ENCODE measurements at places on chromosomes 6 and 20.

- no peak for DNase-seq
Measured at GRCh38 chr20:49385465-49385864, 97.0 kb downstream of the KCNB1 start.

DNA sequence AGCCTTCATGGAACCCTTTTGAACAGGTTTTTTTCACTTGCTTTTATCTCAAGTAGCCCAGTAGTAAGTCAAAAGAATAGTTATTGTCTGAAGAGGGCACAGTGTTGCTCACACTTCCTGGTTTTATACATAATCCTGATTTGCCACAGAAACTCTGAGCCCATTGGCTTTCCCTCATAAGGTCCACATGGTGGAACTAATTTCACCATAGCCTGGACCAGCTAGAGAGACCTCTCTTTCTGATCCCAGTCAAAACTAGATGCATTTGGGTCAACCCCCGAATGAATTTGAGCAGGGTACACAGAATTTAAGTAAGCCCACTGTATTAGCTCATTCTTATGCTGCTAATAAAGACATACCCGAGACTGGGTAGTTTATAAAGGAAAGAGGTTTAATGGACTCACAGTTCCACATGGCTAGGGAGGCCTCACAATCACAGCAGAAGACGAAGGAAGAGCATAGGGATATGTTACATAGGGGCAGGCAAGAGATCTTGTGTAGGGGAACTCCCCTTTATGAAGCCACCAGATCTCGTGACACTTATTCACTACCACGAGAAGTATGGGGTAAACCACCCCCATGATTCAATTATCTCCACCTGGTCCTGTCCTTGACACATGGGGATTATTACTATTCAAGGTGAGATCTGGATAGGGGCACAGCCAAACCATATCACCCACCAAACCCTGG, 6.2 kb downstream of the RWDD2A start:
- no peak for DNase-seq

GRCh38 chr6:108130262-108130661, 35.6 kb upstream of the NR2E1 start:
- no peak for DNase-seq

- DNase-seq = no peak
Measured at GRCh38 chr6:33632558-33633039, 11.5 kb downstream of the ITPR3 start.
